Retina (tissue), 1 donor: ENCODE measurements at places on chromosomes 11 and 22.

- no peak for DNase-seq
Measured at GRCh38 chr11:31529701-31530100, 20.1 kb downstream of the ELP4 start.

DNA sequence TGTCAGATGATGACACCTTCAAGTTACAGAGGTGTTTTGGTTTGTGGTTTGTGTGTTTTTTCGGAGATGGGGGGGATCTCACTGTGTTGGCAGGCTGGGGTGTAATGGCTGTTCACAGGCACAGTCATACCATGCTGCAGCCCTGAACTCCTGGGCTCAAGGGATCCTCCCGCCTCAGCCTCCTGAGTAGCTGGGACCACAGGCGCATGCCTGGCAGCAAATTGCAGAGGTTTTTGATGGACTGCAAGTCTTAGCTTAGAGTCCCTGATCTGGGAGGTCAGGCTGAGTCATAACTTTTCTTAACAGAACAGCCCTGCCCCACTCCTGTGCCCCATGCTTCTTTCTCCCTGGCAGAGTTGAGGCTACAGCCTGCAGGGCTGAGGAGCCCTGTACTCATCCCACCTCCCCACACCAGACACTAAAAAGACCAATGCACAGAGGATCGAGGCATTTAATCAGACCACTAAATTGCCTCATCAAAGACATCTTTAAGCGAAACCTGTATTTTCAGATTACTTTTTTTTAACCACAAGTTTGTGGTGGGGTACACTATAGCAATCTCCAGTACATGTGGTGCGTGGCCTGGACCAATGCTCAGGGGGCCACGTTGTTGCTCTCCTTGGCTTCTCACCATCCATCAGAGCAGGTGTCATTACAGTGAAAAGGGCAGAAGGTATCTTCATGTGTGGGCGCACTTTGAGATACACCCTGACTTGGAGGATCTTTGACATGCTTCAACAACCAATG lies 17.1 kb upstream of the ADORA2A start:
- no peak for DNase-seq

DNA sequence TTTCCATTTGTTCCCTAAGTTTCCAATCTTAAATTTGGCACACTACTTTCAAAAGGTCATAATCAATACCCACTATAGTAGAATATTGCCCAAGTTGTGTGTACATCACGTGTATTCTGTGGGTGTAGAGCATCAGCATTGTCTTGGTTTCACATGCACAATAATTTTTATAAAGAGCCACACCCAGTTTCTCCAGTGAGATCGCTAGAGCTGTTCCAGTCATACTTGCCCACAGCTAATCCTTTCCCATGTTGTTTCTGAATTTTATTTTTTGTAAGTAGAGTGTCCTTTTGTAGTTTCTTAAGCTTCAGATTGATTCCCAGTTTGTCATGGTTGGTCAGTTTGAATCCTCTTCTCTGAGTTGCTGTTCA lies 13.7 kb downstream of the FAM118B start:
- no peak for DNase-seq

DNA sequence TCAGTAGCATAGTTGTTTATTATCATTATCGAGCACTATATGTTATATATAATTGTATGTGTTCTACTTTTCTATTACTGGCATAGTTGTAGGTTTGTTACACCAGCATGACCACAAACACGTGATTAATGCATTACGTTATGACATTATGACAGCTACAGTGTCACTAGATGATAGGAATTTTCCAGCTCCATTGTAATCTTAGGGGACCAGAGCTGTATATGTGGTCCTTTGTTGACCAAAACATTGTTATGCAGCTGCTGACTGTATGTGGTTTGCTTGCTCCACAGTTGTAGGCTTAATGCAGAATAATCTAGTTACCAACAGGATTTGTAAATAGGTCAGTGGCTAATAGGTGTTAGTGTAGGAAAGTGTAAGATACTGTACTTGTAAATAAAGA lies 66.1 kb downstream of the HSD17B12 start:
- no peak for DNase-seq

DNA sequence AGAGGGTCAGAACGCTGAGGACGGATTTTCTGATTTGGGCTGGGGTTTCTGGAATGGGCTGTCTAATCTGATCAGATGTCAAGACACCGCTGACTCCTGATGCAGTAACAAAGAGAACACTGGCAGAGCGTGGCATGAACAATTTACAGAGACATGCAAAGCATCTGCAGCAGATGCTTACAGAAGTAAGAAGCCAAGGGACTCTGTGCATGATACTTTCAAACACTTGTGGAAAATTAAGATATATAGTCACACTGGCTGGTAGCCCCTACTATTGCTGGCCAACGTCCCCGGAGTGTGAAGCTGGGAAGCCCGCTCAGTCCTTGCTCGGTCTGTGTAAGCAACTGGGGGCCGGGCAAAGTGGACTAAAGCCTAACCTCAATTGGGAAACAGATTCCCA lies 903.7 kb downstream of the BRD1 start:
- DNase-seq, result peak; percentile 59

GRCh38 chr22:46844606-46845210 lies 82.3 kb downstream of the TBC1D22A start:
- DNase-seq, result no peak

DNA sequence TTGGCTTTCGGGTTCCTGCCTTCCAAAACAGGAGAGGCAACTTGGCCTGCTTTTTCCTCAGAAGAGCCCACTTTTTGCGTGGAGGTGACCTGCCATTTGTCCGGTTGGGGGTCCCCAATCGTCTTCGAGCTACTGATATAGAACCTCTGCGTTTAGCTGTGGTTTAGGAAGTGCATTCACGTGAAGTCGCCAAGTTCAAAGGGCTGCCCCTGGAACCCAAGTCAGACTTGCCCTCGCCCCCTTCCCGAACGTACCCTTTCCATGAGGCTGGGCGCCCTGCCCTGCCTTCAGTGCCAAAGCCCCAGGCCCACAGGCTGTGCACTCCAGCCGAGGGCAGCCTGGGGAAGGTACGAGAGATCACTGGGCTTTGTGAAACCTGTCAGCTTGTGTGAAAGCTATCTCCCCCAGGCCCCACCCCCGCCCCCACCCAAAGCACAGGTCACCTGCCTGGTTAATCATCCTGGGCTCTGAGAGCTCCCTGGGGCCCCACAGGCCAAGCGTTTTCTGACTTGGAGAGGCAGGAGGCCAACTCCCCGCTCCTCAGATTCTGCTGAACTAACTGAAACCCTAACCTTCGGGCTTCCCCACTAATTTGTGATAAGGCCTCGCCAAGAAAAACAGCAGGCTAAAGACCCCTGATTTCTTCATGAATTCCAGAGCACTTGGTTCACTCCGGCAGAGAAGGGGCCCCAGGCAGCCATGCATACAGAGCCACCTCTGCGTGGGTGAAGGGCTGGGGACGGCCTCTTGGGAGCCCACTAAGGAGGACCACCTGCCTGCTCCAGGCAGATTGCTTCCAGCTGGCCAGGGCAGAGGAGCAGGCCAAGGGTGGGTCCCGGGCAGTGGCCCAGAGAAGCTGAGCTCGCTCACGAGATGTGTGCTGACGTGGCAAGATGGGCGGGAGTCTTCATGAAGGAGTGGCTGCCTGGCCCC lies 25.8 kb upstream of the KCNQ1OT1 start:
- DNase-seq, result no peak

DNA sequence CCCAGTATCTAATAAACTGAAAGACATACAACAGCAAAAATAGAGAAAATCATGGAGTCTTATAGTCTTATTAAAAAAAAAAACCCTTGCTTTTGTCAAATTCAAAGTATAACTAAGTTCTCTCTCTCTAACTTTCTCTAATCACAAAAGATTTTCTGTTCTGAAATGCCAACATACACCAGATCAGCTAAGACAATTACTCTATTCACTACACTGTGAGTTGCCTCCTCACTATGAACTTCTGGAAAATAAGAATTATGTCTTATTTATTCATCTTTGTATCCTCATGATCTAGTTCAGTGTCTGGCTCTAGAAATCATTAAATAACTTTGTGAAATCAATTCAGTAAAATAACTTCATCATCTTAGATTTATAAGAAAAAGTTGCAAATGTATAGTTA lies 12.7 kb downstream of the FAM76B start:
- DNase-seq, result no peak

DNA sequence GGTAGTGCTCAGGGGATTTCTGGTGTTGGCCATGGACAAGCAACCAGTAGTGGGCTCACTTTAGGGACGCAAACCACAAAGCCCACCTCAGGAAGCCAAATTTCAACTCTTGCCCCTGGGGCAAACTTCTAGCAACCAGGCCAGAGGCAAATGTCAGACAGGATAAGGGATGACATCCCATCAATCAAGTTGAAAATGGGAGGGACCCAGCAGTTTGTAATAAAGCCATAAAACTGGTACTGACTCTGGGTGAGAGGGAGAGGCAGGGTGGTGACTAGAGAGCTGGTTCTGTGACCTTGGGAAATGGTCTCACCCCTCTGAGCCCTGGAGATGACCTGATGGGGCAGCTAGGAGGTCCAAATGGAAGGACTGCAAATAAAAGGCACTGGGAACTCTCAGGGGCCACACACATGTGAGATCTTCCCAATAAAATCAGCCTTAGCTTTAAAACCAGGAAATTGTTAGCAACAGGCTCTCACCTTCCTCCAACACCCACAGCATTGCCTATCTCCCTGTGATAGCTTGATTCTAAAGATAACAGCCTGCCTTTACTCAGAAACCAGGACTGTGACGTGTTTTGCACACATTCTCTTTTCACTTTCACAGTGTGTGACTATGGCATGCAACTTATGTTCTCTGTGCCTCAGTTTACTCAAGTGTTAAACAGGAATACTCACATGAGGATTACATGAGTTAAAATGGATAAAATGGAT lies 6.4 kb upstream of the TBC1D10A start:
- DNase-seq, result no peak

- no peak for DNase-seq
Measured at GRCh38 chr11:3859373-3859881, 4.0 kb downstream of the STIM1 start.

GRCh38 chr22:49568751-49569285 lies 258.9 kb downstream of the BRD1 start:
- no peak for DNase-seq

GRCh38 chr22:50245214-50246072 lies 620 bp upstream of the TUBGCP6 start:
- DNase-seq, result no peak

- no peak for DNase-seq
Measured at GRCh38 chr22:42292732-42293520, 22.5 kb upstream of the TCF20 start.

GRCh38 chr11:123308077-123308476 lies 113.0 kb upstream of the CLMP start:
- DNase-seq, result no peak

DNA sequence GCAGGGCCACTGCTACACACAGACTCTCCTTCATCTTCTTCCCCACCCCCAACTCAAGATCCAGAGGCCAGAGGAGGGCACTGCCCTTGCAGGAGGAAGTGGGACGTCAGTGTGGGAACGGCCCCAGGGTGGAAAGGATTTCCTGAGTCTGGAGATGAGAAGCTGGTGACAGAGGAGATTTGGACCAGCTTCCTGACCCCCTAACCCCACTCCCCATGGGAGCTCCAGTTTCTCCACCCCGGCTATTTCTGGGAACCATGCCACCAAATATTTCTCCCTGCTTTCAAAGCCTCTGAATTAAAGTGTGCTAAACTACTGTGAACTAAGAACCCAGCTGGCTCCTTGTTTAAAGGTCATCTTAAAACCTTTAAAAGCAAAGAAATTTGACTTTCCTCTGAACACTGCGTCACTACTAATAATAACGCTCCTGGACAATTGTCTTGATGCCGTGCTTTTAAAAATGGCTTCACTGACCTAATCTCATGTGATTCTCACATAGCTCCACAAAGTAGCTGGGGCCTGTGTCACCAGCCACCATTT lies 46.6 kb downstream of the CWC15 start:
- DNase-seq, result peak; percentile 33

GRCh38 chr11:92528001-92528400 lies 303.4 kb downstream of the FAT3 start:
- no peak for DNase-seq

DNA sequence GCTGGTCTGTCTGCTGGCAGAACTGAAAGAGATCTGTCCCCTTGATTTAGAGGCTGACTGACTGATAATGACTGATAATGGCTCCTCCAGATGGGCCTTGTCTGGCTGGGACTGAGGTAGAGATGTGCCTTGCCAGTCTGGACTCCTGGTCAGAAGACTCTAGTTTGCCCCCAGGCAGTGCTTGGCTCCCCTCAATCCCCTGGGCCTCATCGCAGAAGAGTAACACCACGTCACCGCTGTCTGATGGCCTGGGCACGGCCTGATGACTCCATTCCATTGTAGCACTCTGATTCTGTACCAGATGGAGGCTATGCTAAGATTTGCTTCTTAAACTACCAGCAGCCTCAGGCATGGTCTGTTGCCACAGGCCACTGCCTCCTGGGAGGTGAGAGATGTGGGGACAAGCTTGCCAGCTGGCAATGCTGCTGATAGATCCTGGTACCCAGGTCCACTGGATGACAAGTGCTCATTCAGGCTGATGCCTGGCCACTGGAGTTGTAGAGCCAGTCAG lies 19.1 kb downstream of the CYB5R2 start:
- DNase-seq, result peak; percentile 50

- DNase-seq, result no peak
Measured at GRCh38 chr11:62689421-62690183, at the start of gene LRRN4CL. Gene LRRN4CL (minus strand): TSS chr11:62689530. CDS start chr11:62688508, 1,022 bp downstream.

DNA sequence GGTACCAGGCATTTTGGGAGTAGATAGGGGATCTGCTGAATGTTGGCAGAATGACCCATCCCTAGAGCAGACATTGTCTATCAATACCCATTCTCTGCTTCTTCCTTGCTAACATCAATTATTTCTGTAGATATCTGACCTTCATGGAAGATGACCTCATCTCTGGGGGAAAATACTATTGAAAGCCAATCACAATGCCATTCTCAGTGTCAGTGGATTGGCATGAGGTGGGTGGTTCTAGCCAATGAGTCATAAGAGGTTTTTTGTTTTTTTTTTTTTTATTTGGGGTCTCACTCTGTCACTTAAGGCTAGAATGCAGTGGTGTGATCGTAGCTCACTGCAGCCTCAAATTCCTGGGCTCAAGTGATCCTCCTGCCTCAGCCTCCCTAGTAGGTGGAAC lies 42.5 kb downstream of the SNX19 start:
- no peak for DNase-seq

GRCh38 chr11:34464591-34465051 lies 25.9 kb downstream of the CAT start:
- no peak for DNase-seq

- DNase-seq, result no peak
Measured at GRCh38 chr11:132022733-132023478, 652.5 kb downstream of the NTM start.

- no peak for DNase-seq
Measured at GRCh38 chr11:72947229-72947628, 133.0 kb downstream of the ATG16L2 start.
